ENCODE measurements at places on chromosomes 13 and 19.
A peak's percentile ranks its signal among the peaks of the same experiment; 100 is the strongest.

DNA sequence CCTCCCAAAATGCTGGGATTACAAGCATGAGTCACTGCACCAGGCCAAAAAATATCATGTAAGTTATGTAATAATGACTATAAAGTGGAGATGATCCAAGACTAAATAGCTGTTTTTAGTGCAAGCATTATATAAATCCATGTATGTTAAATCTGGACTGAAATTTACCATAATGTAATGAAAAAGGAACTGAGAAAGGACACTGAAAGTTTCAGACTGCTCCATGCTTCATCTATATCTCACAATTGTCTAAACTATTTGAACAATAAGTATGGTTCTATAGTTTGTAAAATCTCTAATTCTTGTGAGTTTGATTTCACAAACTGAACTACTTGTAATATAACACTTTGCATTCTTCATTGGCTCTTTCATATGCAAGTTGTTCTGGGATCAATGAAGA, 2299.5 kb downstream of the PCDH9 start:
- no peak for DNase-seq

DNA sequence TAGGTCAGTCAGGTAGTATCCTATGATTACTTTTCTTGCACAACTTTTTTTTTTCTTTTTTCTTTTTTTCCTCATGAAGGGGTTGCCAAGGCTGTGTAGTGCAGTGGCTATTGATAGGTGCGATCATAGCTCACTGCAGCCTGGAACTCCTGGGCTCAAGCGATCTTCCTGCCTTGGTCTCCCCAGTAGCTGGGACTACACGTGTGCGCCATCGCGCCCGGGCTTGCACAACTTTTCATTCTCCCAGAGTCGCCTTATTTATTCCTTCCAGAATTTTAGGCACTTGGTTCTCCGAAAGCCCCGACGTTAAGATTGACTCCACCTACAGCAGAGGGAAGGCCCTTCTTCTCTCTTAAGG, 867 bp upstream of the ZNF613 start:
- DNase-seq, result no peak

DNA sequence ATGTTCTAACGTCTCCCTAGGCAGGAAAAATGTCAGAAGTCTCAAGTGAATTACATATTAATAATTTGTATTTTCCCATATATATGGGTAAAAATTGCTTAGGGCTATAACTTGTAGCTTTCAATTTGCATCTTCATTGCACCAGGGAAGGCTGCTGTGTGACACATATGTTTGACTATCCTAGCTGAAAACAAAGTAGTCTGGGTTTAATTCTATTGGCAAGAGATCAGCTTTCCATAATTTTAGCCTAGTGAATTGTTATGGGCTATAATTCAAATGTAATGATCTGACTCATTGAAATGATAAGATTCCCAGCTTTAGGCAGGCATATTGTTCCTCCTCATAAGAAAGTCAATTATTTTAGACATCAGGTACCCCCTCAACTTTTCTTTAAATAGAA, 553.1 kb downstream of the DCT start:
- DNase-seq, result peak; percentile 67

- DNase-seq, result no peak
Measured at GRCh38 chr13:106987427-106987785, 419.5 kb upstream of the ARGLU1 start.

DNA sequence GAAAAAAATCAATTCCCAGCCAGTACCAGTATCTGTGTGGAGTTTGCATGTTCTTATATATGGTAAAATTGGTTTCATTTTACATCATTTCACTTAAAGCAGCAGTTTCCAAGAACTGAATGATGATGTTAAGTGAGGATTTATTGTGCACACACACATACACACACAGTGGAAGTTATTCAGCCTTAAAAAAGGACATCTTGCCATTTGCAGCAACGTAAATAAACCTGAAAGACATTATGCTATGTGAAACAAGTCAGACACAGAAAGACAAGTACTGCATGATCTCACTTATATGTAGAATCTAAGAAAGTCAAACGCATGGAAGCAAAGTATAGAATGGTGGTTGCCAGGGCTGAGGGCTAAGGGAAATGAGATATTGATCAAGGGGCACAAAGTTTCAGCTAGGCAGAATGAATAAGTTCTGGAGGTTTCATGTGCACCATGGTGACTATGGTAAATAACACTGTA, 5.3 kb downstream of the SIGLECL1 start:
- DNase-seq, result no peak

- DNase-seq, result no peak
Measured at GRCh38 chr13:89432997-89433396, 1761.8 kb downstream of the SLITRK5 start.

DNA sequence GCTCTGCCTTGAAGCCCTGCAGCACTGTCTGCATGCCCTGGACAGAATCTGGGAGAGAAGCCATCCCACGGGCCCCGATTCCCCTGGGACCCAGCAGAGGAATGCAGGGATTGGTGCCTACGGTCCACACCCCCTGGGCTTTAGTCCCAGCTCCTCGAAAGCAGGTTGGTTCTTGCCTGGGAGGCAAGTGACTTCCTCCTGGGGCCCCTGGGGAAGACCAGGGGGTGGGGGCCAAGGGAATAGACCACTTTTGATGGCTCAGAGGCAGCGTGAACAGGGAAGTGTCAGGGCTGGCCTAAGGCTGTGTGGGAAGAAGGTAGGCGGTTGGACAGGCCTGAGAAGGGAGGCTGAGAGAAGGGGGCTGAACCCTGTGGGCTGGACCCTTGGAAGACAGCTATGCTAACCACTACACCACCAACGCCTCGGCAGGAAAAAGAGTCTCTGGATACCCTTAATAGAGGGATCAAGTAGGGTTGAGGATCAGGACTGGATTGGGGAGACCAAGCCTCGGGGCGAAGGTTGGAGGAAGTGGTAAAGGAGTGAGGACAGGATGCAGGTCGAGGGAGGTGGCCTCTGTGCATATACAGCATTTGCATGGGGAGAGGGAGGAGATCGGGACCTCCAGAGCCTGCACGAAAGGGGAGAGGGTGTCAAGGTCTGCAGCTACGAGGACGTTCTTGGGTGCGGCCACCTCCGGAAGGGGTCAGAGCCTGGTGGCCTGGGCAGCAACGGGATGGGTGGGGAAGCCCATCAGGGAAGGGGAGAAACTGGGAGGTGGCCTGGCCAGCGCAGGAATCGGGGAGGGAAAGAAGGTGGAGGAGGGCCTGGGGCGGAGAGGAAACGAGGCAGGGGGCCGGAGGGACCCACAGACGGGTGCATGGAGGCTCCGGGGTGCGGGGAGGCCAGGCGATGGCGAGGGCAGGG, 709 bp downstream of the DPP9 start:
- no peak for DNase-seq

DNA sequence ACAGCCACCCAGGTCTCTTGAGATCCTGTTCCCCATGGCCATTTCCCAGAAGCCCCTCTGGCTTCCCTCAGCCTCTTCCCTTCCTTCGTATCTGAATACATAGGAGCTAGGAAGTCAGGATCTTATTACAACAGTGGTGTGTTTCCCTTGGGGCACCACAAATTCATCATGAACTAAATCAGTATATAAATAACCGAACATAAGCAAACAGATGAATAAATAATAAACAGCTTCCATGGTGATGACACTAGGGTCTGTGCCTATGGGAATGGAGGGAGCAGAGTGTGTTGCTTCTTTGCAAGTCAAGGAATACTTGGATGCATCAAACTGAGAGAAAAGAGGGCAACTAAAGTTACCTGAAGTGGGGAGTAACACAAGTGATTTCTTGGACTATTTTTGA, 527.6 kb downstream of the LMO7 start:
- DNase-seq, result no peak

DNA sequence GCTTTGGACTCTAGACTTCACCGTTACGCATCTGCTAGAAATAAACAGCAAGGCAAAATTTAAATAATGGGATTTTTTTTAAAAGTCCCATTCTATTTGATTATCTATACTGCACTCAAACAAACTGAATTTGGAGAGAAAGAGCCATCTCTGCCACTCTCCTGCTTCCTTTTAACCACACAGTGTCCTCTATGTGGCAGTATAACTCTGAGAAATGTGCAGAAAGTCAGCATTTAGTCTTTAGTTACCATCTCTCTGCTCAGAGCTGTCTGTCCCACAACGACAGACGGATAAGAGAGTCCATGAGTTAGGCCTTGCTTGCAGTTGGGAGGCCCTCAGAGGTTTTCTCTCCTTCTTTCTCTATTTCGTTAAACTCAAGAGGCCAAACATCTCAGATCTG, 21.2 kb downstream of the CCNA1 start:
- peak; percentile 55 for DNase-seq

DNA sequence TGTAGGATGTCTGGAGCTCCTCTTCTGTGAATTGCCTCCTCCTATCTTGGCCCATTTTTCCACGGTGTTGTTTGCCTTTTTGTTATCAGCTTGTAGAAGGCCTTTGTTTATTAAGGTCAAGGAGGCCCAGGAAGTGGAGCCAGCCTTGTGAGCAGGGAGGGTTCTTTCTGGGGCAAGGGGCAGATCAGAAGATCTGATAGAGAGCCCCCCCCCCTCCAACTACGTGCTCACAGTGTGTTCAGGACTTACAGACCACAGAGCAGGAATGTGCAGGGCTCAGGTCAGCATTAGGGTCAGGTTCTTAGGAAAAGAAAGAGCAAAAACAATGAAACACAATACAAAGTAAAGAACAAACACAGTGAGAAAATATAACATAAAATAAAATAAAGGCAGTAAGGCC, 59.4 kb downstream of the CCNE1 start:
- no peak for DNase-seq
